ENCODE measurements at places on chromosomes 6 and 20. TPM values are rescaled to one million over a fixed set of nuclear protein-coding genes. Genes with fewer than 3 reads are reported as not detected.

DNA sequence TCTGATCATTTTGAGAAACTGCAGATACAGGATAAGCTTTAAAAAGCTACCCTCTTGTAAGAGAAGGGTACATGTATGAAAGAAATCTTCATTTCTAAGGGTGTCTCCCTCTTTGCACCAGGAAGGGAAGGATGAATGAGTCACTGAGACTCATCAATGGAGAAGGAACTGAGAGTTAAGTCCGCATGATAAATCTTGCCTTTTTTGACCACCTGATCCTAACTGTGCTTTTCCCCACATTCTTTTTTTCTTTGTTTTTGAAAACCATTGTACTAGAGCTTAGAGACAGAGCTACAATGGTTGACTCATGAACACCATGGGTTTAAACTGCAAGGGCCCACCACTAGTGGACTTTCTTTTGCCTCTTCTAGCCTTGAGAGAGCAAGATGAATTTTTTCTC lies 353.0 kb upstream of the RGS17 start:
- H3K27me3 ChIP-seq = no peaks in the 10 kb centered on the region
- no peaks in the 10 kb centered on the region for H3K36me3 ChIP-seq
- no peaks in the 10 kb centered on the region for H3K4me1 ChIP-seq
- no peak for DNase-seq

DNA sequence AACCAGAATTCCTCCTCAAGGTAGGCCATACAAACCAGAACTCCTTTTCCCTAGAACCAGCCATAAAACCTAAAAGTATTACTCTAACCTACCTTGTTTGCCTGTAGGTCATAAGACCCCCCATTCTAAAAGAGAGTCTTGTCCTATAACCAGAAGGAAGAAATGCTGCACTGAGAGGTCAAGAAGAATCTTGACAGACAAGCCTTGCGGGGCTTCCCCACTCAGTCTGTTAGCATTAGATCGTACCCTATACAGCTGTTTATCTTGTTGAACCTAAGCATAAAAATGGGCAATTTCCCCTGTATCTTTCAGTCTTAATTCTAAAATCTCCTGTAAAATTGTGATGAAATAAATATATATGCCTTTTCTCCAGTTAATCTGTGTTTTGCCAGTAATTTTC lies 52.3 kb upstream of the HFE start:
- H3K36me3 ChIP-seq = no peaks in the 10 kb centered on the region
- H3K4me1 ChIP-seq = peaks cover 9% of the 10 kb centered on the region
- no peak overlapping the region for H3K4me3 ChIP-seq
- no peak for DNase-seq
- H3K27ac ChIP-seq = no peak overlapping the region

DNA sequence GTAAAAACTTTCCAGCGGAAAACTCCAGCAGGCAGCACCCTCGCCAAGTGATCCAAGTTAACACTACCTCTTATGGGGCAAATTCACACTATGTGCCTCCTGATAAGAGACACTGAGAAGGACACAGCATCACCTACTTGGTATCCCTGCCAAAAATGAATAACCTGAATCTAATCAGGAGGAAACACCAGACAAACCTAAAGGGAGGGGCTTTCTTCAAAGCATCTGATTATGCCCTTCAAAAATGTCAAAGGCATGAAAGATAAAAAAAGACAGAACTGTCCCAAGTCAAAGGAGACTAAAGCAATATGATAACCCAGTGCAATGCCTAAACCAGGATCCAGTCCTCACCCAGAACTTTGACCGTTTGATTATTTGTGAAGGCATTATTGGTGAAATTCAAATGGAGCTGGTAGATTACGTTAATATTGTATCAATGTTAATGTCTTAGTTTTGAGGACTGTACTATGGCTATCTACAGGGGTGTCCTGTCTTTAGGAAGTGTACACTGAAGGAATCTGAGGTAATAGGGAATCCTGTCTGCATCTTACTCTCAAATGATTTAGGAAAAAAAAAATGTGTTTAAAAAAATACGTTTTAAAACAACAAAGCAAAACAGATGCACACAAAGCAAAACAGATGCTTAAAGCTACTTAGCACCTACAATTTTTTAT lies 8.3 kb downstream of the TBC1D7 start:
- H3K27me3 ChIP-seq = no peaks in the 10 kb centered on the region
- no peak overlapping the region for H3K4me3 ChIP-seq

GRCh38 chr6:586553-586952 lies 70.3 kb downstream of the HUS1B start:
- DNase-seq = no peak
- no peaks in the 10 kb centered on the region for H3K36me3 ChIP-seq
- H3K27ac ChIP-seq = no peak overlapping the region
- H3K27me3 ChIP-seq = no peaks in the 10 kb centered on the region

DNA sequence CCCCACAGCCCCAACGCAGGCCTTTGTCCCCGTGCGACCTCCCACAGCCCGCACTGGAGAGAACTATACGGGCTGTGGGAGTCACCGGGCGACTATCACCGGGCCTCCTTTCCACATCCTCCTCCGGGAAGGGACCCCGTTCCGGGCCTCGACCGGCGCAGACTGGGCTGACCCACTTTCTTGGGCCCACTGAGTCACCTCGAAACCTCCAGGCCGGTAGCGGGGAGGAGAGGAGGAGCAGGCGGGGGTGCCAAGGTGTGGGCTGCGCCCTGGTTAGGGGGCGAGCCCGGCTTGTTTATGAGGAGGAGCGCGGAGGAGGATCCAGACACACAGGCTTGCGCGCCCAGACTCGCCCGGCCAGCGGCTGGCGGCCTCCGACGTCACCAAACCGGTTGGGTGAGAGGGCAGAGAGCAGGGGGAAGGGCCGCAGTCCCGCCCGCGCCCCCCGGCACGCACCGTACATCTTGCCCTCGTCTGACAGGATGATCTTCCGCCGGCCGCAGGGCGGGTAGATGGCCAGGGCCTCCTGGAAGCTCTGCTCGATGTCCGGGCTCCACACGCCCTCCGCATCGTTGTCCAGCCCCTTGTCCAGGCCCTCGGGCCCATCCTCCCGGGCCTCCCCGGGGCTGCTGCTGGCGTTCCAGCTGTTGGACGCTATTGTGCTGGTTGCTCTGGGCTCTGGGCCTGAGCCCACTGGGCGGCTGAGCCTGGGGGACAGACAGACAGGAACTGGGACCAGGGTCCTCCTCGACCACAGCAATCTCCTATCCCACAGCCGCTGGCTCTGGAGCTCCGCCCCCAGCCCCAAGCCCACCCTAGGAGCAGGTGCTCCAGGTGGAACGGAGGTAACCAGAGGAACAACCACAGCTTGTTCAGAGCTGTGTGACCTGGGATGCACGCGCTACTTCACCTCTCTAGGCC lies 10.6 kb downstream of the TEAD3 start:
- peak; percentile 92 for DNase-seq
- H3K4me3 ChIP-seq = no peak overlapping the region
- peak overlapping the region; percentile 91 for H3K27ac ChIP-seq
- no peaks in the 10 kb centered on the region for H3K27me3 ChIP-seq
- H3K4me1 ChIP-seq = no peaks in the 10 kb centered on the region
- H3K36me3 ChIP-seq = no peaks in the 10 kb centered on the region

GRCh38 chr6:154960854-154961530 lies 34.1 kb upstream of the TIAM2 start:
- no peak for DNase-seq
- no peaks in the 10 kb centered on the region for H3K27me3 ChIP-seq
- no peak overlapping the region for H3K27ac ChIP-seq
- no peaks in the 10 kb centered on the region for H3K36me3 ChIP-seq

DNA sequence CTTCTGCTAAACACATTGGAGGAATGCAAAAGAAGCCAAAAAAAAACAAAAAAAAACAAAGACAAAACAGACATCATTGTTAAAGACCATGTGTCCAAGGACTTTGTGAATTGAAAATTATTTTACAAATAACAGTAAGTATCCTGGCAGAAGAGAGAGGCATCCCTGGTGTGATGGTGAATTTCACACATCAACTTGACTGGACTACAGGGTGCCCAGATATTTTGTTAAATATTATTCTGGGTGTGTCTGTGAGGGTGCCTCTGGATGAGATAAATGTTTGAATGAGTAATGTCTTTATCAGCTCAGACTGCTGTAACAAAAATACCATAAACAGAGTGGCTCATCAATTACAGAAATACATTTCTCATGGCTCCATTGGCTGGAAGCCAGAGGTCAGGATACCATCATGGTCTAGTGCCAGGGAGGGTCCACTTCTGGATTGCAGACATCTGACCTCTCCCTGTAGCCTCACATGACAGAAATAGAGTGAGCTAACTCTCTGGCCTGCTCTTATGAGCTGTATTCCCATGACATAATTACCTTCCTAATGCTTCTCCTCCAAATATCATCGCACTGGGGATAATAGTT lies 12.2 kb upstream of the C6orf118 start:
- DNase-seq = no peak
- H3K4me3 ChIP-seq = no peak overlapping the region
- no peaks in the 10 kb centered on the region for H3K27me3 ChIP-seq
- H3K36me3 ChIP-seq = no peaks in the 10 kb centered on the region
- H3K27ac ChIP-seq = no peak overlapping the region

DNA sequence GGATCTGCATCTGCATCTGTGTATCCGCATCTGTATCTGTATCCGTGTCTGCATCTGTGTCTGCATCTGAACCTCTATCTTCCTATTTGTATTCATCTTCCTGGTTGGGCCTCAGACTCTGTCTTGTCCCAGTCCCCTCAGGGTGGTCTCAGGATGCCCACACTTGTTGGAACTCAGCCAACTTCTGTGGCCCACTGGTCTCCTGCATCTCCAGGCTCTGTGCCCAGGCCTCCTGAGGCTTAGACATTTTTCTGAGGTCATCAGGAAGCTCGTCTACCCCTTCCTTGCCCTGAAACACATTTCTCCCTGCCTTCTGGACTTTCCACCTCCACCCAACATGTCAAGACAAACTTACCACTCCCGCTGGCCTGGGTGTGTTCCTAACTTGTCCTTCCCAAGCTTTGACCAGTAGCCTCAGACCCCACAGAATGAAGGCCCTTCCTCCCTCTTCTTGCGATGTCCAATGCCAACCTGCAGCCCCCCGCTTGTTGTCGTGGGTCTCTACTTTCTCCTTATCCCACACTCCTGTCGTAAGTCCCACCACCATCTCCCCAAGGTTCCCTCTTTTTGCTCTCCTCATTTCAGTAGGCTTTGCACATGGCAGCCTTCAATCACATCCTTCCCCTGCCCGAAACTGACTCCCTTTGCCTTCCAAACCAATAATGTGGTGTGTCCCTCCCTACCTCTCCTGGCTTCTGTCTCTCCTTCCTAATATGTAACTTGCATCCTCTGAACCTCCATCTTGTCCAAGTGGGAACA lies 176.5 kb downstream of the DLL1 start:
- H3K4me1 ChIP-seq = no peaks in the 10 kb centered on the region
- no peak for DNase-seq
- no peak overlapping the region for H3K27ac ChIP-seq

DNA sequence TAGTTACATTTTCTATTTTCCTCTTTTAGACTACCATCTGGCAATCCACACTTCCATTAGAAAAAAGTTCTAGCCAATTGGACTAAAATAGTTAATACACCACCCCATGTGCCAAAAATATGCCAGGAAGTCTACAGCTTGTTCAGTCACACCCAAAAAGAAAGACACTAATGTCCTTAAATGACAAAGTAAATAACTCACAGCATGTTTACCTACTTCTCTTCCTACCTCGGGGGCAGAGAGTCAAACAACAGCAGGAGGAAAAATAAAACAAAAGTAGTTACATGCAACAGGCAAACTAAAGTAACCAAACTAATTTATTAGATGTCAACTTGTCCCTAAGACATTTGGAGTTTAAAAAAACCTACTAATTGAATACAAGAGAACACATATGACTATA lies 57.0 kb downstream of the UBE3D start:
- H3K27me3 ChIP-seq = no peaks in the 10 kb centered on the region
- peak; percentile 7 for DNase-seq
- no peaks in the 10 kb centered on the region for H3K36me3 ChIP-seq
- no peaks in the 10 kb centered on the region for H3K4me1 ChIP-seq

GRCh38 chr6:49847673-49848072 lies 18.7 kb downstream of the CRISP1 start:
- H3K4me1 ChIP-seq = no peaks in the 10 kb centered on the region
- no peak for DNase-seq
- H3K27ac ChIP-seq = no peak overlapping the region
- no peaks in the 10 kb centered on the region for H3K36me3 ChIP-seq
- H3K4me3 ChIP-seq = no peak overlapping the region
- H3K27me3 ChIP-seq = no peaks in the 10 kb centered on the region

DNA sequence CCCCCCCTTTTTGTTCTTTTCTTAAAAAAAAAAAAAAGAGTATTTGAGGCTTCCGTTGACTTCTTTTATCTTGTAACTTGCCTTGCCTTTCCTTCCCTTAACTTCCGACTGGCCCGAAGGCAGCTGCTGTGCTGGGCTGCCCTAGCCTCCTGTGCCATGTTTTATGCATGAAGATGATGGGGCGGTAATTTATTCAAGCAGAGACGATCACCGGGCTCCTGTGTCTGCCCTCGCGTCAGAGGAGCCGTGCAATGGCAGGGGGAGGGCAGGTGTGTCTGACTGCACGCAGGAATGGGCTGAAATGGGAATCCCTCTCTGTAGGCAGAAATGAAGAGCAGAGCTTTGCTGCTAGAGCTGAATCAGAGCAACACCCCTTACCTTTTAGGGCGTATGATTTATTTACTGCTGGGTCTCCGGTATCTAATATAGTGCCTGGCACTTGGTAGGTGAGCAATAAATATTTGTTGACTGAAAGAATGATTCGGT lies 106.3 kb upstream of the RIPOR2 start:
- no peaks in the 10 kb centered on the region for H3K27me3 ChIP-seq
- no peak overlapping the region for H3K4me3 ChIP-seq
- no peak overlapping the region for H3K27ac ChIP-seq
- DNase-seq = peak; percentile 79
- H3K4me1 ChIP-seq = no peaks in the 10 kb centered on the region

GRCh38 chr20:60518022-60518421 lies 559.8 kb downstream of the CDH26 start:
- no peaks in the 10 kb centered on the region for H3K4me1 ChIP-seq
- no peak overlapping the region for H3K27ac ChIP-seq
- H3K27me3 ChIP-seq = no peaks in the 10 kb centered on the region
- H3K36me3 ChIP-seq = no peaks in the 10 kb centered on the region
- H3K4me3 ChIP-seq = no peak overlapping the region
- no peak for DNase-seq

Gene PHACTR3
- 12.3 TPM for total RNA-seq

Gene NOL4L
- 19.4 TPM for total RNA-seq

Gene PGBD1
- 3.0 TPM for total RNA-seq

Gene PTCRA
- not detected for total RNA-seq

Gene CCN5
- total RNA-seq = 3.1 TPM

Gene SLC17A3
- total RNA-seq = 14.0 TPM

Gene RAET1E
- total RNA-seq = 1.0 TPM

Gene CST2
- not detected for total RNA-seq

Gene ZC2HC1B
- total RNA-seq = not detected

All from kidney (tissue), 22 donors.